ENCODE measurements at places on chromosomes 1 and 21. TPM values are rescaled to one million over a fixed set of nuclear protein-coding genes. Genes with fewer than 3 reads are reported as not detected.
A peak's percentile ranks its signal among the peaks of the same experiment; 100 is the strongest.

DNA sequence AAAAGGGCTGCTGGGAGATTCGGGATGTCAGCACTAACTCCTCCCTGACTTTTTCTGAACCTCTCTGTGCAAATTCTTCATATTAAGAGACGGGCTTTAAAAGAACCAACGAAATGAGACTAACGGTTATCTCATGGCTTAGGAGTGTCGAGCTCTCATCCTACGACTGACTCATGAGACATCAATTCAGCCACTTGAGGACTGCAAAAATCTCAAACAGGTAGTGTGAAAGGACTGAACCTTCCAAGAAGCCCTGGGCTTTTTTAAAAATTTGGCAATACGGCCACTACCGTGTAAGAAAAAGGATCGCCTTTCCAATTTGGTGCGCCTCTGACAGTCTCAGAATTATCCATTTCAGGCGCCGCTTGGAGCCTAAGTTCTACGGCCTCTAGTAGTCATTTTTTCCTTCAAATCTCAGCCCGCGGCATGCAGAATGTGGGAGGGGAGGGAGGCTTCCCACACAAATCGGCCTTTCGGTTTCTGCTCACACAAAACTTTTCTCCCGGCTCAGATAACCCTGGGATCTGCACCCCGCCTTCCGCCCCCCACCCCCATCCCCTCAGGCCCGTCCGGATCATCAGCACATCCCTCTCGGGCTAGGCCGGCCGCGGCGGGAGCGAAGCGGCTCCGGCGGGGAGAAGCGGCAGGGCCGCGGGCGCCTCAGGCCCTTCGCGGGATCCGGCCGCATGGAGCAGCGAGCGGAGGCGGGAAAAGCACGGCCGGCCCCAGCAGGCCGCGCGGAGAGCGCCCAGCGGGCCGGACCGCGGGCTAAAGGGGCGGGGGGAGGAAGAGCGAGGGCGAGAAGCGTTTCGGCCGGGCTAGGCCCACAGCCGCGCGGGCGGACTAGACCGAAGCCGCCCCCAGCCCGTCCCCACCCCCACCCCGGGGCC, 618 bp downstream of the HNRNPR start:
- peak; percentile 31 for DNase-seq

GRCh38 chr1:236311040-236311439, 29.3 kb upstream of the ERO1B start:
- no peak for DNase-seq

GRCh38 chr1:58896246-58897183, 112.7 kb upstream of the JUN start:
- no peak for DNase-seq

GRCh38 chr1:216051071-216051470, 372.2 kb downstream of the USH2A start:
- no peak for DNase-seq

DNA sequence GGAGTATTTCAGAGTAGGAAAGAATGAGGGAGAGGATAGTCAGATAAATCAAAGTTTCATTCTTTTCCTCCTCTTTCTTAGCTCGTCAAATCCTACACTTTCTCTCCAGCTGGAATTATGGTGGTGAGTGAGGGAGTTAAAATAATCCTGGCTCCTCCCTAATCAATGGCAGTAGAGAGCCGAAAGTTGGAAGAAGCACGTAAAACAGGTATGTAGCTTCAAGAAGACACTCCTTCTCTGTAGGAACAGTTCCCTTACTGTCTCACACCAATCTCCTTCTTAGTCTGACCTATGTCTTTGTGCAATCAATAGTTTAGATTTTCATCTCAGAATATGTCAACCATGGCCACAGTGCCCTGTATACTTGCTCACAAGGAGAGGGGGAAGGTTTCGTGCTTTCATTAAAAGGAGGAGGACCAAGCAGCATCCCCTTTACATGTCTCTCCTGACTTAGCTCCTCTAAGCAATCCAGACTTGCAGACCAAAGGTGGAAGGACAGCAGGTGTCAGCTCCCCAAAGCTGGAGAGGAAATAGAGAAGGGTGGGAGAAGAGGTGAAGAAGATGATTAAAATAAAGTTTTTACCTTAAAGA, 878 bp downstream of the MINDY1 start:
- DNase-seq: no peak

IPO13 gene
- 37.7 TPM for total RNA-seq

GRCh38 chr1:23618586-23619083, 59.3 kb upstream of the ID3 start:
- no peak for DNase-seq

DNA sequence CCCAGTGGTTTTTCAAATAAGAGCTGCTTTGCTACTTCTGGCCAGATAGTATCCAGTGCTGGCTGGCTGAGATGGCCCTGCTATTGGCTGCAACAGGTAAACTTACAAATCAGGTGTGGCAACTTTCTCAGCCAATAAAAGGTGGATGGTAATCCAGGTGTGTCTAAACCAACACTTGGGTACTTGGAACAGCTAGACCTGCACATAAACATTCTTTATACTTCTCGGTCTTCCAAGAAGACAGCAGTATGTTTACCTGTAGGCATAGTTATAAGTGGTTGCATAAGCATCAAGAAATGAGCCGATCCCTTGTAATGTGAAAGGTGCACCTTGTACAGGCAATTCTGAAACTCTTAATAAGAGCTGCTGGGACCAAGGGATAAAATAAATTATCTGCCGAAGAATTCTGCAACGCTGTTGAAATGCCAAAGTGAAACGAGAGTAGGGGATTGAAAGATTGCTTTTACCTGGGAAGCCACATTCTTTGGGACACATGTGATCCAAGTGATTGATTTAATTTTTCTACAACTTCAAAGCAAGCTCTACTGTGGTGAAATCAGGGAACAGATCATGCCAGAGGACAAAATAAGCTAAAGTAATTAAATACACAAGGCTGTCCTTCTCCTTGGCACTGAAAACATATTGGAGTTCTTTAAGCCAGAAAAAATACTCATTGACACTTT, at the start of gene CLDN8:
Gene CLDN8, minus strand, starts transcription at position 57 of the 683 bp plus-strand sequence. CDS start 172 bp downstream, outside the sequence.
- no peak for DNase-seq

SLC16A1 gene
- total RNA-seq: 113 TPM

DNA sequence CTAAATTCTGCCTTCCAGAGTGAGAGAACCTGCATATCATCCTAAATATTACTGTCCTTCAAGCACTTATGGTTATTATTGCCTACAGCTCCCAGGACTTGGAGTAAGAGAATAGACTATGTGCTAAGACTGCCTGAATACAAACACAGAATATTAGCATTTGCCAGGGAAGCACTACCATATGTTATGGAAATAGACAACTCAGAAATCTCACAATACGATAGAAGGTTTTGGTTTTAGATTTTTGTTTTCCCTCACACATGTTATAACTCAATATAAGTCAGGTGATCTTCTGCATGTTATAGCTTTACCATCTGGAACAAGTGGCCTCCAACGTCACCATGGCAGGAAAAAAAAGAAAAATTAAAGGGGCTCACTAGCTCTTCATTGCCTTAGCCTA, 413.9 kb downstream of the LRRIQ3 start:
- no peak for DNase-seq

DNA sequence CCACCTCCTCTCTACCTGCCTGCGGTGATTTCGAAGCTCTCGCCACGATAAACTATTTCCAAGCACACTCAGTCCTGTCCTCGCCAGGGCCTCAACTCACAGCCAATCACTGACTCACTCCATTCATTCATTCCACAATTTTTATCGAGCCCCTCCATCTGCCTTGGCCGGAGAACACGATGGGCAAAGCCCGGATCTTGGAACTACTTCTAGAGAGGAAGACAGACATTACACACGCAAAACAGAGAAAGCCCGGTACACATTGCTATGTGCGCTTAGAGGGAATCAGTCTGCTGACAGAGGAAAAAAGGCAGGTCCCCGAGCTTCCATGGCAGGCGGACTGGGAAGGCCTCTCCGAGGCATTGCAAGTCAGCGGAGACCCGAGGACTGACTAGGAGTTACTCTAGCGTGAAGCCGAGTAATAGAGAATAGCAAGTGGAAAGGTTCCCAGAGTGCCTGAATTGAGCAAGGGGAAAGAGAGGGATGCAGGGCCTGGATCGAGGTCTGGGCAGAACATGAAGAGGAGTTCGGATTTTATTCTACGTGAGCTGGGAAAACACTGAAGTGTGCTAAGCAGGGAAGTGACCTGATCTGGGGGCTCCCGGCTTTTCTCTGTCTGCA, 54.2 kb upstream of the DNAJC6 start:
- DNase-seq: no peak

DNA sequence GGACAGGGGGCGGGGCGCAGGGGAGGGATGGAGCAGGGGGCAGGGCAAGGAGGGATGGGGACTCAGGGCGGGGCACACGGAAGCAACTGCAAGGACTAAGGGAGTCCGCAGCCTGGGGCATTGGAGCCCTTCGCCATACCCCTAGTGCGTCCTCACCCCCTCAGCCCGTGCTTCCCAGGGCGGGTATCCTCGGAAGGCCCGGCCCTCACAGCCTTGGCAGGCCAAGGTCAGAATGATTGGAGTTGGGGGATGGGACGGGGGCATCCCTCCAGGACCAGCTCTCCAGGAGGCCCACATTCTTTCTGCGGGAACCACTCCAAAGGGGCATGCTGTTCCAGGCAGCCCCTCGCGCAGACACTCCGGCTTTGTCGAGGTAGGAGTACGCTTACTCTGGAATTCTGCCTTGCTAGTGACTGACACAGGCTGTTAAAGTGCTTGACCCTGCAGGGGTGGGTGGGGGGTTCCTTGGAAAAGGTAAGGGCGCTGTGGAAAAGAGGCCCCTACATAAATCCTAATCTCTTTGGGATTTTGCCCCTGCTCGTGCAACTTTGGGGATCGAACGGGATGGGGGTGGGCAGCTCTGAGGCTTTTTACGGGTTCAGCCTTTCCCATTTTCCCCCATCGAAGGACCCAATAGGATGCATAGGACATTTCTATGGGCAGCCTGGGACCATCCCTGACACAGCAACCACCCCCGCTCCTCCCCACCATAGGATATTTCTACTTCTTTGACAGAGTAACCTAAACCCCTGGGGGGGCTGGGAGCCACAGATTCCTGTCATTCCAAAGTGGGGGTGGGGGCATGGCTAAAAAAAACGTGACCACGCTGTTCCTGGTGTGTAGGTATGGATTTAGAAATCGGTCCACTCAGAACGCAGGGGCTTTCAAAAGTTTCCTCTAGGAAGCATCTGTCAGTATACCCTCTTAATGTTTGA, 738 bp upstream of the TRIM11 start:
- DNase-seq: no peak

- no peak for DNase-seq
Measured at GRCh38 chr1:204530932-204531331, 14.7 kb downstream of the MDM4 start.

TRIM67 gene
- total RNA-seq: 1.6 TPM

ANXA9 gene
- total RNA-seq: not detected

DNA sequence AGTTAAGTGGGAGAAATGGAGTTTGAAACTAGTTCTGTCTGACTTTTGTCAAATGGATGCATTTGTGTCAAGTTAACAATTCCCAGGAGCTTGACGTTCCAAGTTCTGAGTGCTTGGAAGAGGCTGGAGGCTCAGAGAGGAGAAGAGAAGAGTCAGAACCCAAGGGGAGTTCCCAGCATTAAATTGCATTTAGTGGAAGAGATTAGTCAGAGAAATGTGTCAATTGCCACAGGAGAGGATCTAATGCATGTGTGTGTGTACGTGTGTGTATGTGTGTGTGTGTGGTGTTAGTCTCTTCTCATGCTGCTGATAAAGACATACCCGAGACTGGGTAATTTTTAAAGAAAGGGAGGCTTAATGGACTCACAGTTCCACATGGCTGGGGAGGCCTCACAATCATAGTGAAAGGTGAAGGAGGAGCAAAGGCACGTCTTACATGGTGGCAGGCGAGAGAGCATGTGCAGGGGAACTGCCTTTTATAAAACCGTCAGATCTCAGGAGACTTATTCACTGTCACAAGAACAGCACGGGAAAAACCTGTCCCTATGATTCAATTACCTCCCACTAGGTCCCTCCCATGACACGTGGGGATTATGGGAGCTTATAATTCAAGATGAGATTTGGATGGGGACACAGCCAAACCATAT, 101.5 kb upstream of the TMEM51 start:
- DNase-seq: no peak

GRCh38 chr1:184843732-184844495, 89.3 kb upstream of the EDEM3 start:
- DNase-seq: no peak

- DNase-seq: no peak
Measured at GRCh38 chr1:69765951-69766350, 198.2 kb downstream of the LRRC7 start.

DNA sequence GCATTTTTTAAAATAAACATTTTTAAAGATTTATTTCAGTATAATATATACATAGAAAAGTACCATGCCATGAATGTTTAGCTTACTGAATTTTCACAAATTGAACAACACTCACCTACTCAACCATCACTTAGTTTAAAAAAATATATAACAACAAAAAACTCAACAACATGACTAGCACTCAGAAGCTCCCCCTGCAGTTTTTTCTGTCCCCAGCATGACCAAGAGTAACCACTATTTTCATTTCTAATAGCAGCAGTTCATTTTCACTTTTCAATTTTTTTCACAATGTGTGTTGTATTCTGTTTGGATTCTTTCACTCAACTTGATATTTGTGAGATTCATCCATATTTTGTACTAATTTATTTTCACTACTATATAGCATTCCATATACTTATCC, 162.3 kb upstream of the POGK start:
- no peak for DNase-seq

- DNase-seq: no peak
Measured at GRCh38 chr1:61828805-61829204, 86.5 kb downstream of the PATJ start.

DNA sequence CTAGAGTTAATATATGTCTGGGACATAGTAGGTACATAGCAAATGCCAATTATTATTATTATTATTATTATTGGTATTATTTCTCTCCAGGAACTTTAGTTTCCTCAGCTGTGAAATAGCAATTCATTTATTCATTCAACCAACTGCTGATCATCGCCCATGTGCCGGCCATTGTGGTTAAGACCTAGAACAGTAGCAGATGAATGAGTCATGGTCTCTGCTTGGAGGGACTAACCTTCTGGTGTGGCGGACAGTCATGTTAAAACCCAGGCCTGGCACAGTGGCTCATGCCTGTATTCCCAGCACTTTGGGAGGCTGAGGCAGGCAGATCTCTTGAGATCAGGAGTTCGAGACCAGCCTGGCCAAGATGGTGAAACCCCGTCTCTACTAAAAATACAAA, 23.8 kb upstream of the LDLRAP1 start:
- DNase-seq: no peak

DNA sequence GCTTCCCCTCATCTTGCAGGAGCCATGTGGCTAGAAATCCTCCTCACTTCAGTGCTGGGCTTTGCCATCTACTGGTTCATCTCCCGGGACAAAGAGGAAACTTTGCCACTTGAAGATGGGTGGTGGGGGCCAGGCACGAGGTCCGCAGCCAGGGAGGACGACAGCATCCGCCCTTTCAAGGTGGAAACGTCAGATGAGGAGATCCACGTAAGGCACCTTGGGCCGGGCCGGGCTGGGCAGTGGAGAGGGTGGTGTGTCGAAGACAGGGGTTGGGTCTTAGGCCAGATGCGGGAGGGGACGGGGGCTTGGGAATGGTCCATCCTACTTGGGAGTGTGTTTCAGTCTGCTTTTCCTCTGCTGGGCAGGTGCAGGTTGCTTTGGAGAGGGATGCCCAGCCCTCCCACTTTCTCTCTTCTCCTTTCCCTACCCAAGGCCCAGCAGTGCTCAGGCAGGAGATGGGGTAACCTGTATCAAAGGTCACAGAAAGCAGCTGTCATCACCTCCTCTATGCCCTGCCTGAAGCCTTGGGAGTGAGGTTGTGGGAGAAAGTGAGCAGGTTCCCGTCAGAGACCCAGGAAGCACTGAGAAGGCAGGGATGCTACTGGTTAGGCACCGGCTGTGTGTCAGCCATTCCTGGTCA, 18.9 kb downstream of the EPHX1 start:
- DNase-seq: no peak

- no peak for DNase-seq
Measured at GRCh38 chr21:27812279-27812678, 845.4 kb upstream of the ADAMTS5 start.

All from neural crest cell (in vitro differentiated cells).